Upper lobe of left lung (tissue), 6 donors: ENCODE measurements at places on chromosomes 7 and 10. TPM values are rescaled to one million over a fixed set of nuclear protein-coding genes. Genes with fewer than 3 reads are reported as not detected.

Gene KIAA1217
- total RNA-seq = 28.2 TPM

Gene ARMC3
- 2.6 TPM for total RNA-seq

Gene HHEX
- 16.8 TPM for total RNA-seq

Gene LCOR
- 18.6 TPM for total RNA-seq

Gene SEMA4G
- 20.4 TPM for total RNA-seq

Gene CACUL1
- total RNA-seq = 23.3 TPM

Gene IDE
- 18.9 TPM for total RNA-seq

Gene ZNF25
- total RNA-seq = 9.3 TPM

Gene MMRN2
- total RNA-seq = 34.5 TPM

Gene RRP12
- 20.4 TPM for total RNA-seq

DNA sequence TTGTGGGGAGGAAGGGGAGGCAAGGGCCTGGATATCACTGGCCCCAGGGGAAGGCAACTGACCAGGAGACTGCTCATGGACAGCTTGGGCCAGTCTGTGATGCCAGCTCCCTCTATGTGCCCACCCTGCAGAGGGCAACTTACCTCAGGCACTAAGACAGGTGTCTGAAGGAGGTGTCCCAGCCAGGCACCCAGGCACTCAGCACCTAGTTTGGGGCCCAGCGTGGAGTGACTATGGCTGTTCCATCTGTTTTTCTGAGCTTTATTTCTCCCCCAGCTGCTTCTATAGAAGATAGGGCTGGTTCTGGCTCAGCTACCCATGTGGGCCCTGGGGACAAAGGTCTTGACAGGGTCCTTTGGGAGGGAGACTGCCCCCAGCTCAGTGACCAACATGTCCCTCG, 150.6 kb upstream of the PCBD1 start:
- DNase-seq = no peak
- H3K36me3 ChIP-seq = no peaks in the 10 kb centered on the region
- H3K27ac ChIP-seq = no peak overlapping the region
- H3K27me3 ChIP-seq = no peaks in the 10 kb centered on the region
- H3K4me1 ChIP-seq = no peaks in the 10 kb centered on the region

GRCh38 chr7:158428837-158429753, 158.5 kb downstream of the PTPRN2 start:
- no peak for DNase-seq
- H3K27ac ChIP-seq = no peak overlapping the region
- no peaks in the 10 kb centered on the region for H3K27me3 ChIP-seq
- peaks cover 12% of the 10 kb centered on the region for H3K4me1 ChIP-seq
- H3K4me3 ChIP-seq = no peak overlapping the region

DNA sequence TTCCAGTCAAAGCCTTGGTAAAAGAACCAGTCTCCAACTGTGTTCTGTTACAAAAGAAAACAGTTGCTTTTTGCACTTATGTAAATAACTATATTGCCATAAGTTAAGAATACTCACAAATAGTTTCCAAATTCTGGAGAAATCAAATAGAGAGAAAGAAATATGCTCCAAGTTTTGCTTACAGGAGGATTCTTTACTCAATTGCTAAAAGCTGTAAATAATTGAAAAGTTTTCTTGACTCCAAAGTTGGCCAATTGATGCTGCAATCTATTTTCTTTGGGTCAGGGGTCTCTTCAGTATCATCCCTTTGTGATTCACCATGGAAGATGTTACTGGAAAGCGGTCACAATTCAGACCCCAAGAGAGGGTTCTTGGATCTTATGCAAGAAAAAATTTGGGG, 36.0 kb downstream of the NEURL1 start:
- DNase-seq = no peak
- H3K36me3 ChIP-seq = no peaks in the 10 kb centered on the region
- no peaks in the 10 kb centered on the region for H3K4me1 ChIP-seq
- no peak overlapping the region for H3K4me3 ChIP-seq

- no peak overlapping the region for H3K27ac ChIP-seq
- H3K4me3 ChIP-seq = no peak overlapping the region
- no peaks in the 10 kb centered on the region for H3K36me3 ChIP-seq
- H3K4me1 ChIP-seq = peaks cover 22% of the 10 kb centered on the region
Observed at GRCh38 chr7:26159243-26159642, 7.2 kb downstream of the NFE2L3 start.

DNA sequence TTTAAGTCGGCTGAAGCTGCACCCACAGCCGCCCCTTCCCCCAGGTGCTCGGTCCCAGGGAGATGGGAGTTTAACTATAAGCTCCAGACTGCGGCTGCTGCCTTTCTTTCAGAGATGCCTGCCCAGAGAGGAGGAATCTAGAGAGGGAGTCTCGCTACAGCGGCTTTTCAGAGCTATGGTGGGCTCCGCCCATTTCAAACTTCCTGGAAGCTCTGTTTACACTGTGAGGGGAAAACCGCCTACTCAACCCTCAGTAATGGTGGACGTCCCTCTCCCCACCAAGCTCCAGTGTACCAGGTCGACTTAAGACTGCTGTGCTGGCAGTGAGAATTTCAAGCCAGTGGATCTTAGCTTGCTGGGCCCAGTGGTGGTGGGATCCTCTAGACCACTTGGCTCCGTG, 135.4 kb downstream of the CXCL12 start:
- no peaks in the 10 kb centered on the region for H3K27me3 ChIP-seq
- H3K4me1 ChIP-seq = peaks cover 13% of the 10 kb centered on the region
- DNase-seq = no peak
- no peaks in the 10 kb centered on the region for H3K36me3 ChIP-seq
- no peak overlapping the region for H3K4me3 ChIP-seq

- no peak for DNase-seq
- no peak overlapping the region for H3K27ac ChIP-seq
- H3K4me1 ChIP-seq = no peaks in the 10 kb centered on the region
- no peaks in the 10 kb centered on the region for H3K27me3 ChIP-seq
- H3K4me3 ChIP-seq = no peak overlapping the region
- H3K36me3 ChIP-seq = no peaks in the 10 kb centered on the region
Observed at GRCh38 chr7:133690740-133691139, 436.4 kb upstream of the LRGUK start.

DNA sequence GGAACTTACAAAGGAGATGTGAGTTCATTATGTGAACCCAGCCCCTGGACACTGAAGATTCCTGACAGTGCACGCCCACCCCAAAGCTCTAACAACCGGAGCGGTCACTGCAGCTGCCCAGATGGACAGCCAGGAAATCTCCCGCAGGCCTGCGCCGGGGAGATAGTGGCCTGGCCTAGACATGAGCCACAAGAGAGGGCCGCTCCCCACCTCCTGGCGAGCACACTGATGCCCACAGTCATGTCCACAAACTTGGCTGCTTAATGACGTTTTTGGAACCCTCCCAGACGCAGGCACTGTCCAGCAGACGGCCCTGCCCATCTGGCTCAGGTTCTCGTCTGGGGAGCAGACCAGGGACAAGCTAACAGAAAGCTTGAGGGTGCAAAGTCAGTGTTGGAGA, 34.2 kb downstream of the TCERG1L start:
- H3K4me3 ChIP-seq = no peak overlapping the region
- no peaks in the 10 kb centered on the region for H3K36me3 ChIP-seq
- no peaks in the 10 kb centered on the region for H3K4me1 ChIP-seq
- H3K27ac ChIP-seq = no peak overlapping the region
- no peaks in the 10 kb centered on the region for H3K27me3 ChIP-seq

GRCh38 chr10:110808123-110808522, 63.6 kb upstream of the PDCD4 start:
- no peaks in the 10 kb centered on the region for H3K36me3 ChIP-seq
- peaks cover 14% of the 10 kb centered on the region for H3K4me1 ChIP-seq
- no peak for DNase-seq
- no peak overlapping the region for H3K4me3 ChIP-seq

- H3K36me3 ChIP-seq = no peaks in the 10 kb centered on the region
- no peak overlapping the region for H3K4me3 ChIP-seq
- no peak overlapping the region for H3K27ac ChIP-seq
- no peaks in the 10 kb centered on the region for H3K4me1 ChIP-seq
Observed at GRCh38 chr10:18313626-18314025, 173.4 kb downstream of the CACNB2 start.

DNA sequence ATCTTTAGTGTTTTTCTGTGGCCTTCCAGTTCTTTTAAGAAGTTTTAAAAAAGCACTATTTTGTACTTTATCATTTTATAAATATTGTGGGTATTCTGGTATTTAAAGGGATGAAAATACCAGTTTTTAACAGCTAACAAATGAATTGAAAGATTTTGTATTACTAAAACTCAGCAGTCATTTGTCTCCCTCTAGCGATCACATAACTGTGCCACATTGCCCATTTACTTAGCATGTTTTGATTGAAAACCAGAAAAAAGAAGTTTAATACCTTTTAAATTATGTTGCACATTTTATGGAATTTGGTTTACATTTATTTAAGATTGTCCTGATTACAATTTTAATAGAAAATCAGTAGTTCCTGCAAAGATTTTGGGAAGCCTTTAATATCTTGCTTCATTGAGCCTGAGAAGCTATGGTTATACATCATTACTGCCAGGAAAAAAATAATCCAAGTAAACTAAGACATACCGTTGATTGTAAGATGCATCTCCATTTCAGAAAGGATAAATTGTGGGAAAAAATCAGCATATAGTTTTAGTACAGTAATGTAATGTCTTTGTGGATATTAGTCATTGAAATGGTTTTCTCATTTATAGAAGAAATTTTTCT, 34.9 kb downstream of the TAX1BP1 start:
- no peaks in the 10 kb centered on the region for H3K27me3 ChIP-seq
- no peak for DNase-seq
- H3K36me3 ChIP-seq = no peaks in the 10 kb centered on the region
- H3K4me3 ChIP-seq = no peak overlapping the region
- no peak overlapping the region for H3K27ac ChIP-seq
- no peaks in the 10 kb centered on the region for H3K4me1 ChIP-seq

DNA sequence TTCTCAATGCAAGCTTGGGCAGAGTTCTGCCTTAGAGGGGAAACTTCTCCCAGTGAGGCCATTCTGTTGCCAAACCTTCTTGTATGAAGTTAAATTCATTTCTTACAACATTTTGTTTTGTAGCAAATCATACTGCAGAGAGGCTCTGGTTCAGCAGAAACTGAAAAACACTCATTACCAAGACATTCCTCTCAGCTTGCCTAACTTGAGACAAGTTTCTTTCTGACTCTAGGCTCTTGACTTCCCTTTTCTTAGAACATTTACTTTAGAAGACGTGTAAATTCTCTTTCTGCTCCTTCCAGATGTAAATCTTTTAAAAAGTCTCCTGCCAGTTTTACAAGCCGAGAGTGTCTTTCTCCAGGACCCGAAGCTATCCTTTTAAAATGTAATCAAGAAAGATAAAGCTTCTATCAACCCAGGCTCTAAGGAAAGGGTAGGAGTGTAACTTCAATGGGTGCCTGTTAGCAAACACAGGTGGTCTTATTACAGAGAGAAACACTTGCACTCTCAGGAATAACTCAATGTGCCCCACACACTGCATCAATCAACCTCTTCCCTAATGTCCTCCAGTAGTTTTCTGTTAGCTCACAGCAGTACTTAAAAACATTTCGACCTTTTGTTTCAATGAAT, 80.5 kb upstream of the TAS2R16 start:
- no peak overlapping the region for H3K4me3 ChIP-seq
- no peak overlapping the region for H3K27ac ChIP-seq
- H3K27me3 ChIP-seq = no peaks in the 10 kb centered on the region
- no peaks in the 10 kb centered on the region for H3K4me1 ChIP-seq
- DNase-seq = no peak
- H3K36me3 ChIP-seq = no peaks in the 10 kb centered on the region

GRCh38 chr7:12715372-12716133, 28.1 kb downstream of the ARL4A start:
- peaks cover 46% of the 10 kb centered on the region for H3K4me1 ChIP-seq
- DNase-seq = peak; percentile 83
- H3K36me3 ChIP-seq = no peaks in the 10 kb centered on the region
- peak overlapping the region; percentile 76 for H3K27ac ChIP-seq
- H3K27me3 ChIP-seq = no peaks in the 10 kb centered on the region

- no peak overlapping the region for H3K4me3 ChIP-seq
- H3K27me3 ChIP-seq = no peaks in the 10 kb centered on the region
- H3K27ac ChIP-seq = no peak overlapping the region
- H3K4me1 ChIP-seq = no peaks in the 10 kb centered on the region
- H3K36me3 ChIP-seq = no peaks in the 10 kb centered on the region
- no peak for DNase-seq
Observed at GRCh38 chr10:1410469-1411395, 326.6 kb downstream of the ADARB2 start.

GRCh38 chr10:78915190-78915518, 153.6 kb upstream of the ZMIZ1 start:
- H3K4me1 ChIP-seq = peaks cover 21% of the 10 kb centered on the region
- no peak for DNase-seq
- no peaks in the 10 kb centered on the region for H3K36me3 ChIP-seq

DNA sequence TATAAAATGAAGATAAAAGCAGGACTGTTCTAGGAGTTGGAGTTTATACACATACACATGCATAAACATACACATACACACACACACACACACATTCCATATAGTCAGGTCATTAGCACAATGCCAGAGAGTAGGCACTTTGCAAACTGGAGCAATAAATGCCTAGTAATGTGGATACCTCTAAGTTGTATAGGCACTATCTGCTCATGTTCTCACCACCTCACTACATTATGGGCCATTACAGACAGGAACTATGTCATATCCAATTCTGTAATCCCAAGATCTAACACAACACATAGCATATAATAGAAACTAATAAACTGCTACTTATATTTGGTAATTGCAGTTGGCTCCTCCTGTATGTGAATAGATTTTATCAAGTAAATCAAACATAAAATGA, 115.6 kb downstream of the GRM8 start:
- H3K27me3 ChIP-seq = no peaks in the 10 kb centered on the region
- no peak overlapping the region for H3K4me3 ChIP-seq
- no peak for DNase-seq
- no peaks in the 10 kb centered on the region for H3K36me3 ChIP-seq

GRCh38 chr10:73953665-73954064, 42.7 kb downstream of the PLAU start:
- H3K4me3 ChIP-seq = no peak overlapping the region
- H3K27ac ChIP-seq = no peak overlapping the region
- no peaks in the 10 kb centered on the region for H3K27me3 ChIP-seq
- DNase-seq = no peak

DNA sequence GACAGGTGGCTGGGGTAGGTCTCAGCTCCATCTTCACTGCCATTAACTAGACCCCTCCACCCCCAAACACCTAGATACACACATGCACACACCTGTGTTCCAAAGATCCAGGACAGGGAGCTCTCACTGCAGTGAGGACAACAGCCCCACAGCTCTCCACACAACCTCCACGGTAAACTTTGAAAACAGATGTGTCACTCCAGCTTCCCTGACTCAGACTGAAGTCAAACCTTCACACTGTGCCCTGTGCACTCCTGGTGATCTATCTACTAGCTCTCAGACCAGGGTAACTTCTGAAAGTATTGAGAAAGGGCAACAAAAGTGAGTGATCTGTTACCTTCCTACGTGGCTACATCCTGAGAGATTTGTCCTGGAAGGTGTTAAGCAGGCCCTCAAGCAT, 519.8 kb downstream of the XPNPEP1 start:
- DNase-seq = no peak
- no peaks in the 10 kb centered on the region for H3K36me3 ChIP-seq
- no peak overlapping the region for H3K4me3 ChIP-seq
- no peaks in the 10 kb centered on the region for H3K4me1 ChIP-seq

- no peak overlapping the region for H3K27ac ChIP-seq
- H3K27me3 ChIP-seq = no peaks in the 10 kb centered on the region
- H3K4me1 ChIP-seq = peaks cover 21% of the 10 kb centered on the region
- DNase-seq = no peak
Observed at GRCh38 chr10:78910886-78911285, 157.9 kb upstream of the ZMIZ1 start.
